ENCODE measurements at places on chromosomes 12 and 14. TPM values are rescaled to one million over a fixed set of nuclear protein-coding genes. Genes with fewer than 3 reads are reported as not detected.

Gene KCNJ8
- total RNA-seq, result 1.4 TPM

Gene NOXRED1
- not detected for total RNA-seq

Gene RAD9B
- not detected for total RNA-seq

Gene GZMB
- not detected for total RNA-seq

Gene SLC5A8
- total RNA-seq, result 0.11 TPM

Gene MYH6
- not detected for total RNA-seq

Measured in H1 (cell line).